Right lung (tissue), 10 donors: ENCODE measurements at places on chromosomes 3 and 15. TPM values are rescaled to one million over a fixed set of nuclear protein-coding genes. Genes with fewer than 3 reads are reported as not detected.

DNA sequence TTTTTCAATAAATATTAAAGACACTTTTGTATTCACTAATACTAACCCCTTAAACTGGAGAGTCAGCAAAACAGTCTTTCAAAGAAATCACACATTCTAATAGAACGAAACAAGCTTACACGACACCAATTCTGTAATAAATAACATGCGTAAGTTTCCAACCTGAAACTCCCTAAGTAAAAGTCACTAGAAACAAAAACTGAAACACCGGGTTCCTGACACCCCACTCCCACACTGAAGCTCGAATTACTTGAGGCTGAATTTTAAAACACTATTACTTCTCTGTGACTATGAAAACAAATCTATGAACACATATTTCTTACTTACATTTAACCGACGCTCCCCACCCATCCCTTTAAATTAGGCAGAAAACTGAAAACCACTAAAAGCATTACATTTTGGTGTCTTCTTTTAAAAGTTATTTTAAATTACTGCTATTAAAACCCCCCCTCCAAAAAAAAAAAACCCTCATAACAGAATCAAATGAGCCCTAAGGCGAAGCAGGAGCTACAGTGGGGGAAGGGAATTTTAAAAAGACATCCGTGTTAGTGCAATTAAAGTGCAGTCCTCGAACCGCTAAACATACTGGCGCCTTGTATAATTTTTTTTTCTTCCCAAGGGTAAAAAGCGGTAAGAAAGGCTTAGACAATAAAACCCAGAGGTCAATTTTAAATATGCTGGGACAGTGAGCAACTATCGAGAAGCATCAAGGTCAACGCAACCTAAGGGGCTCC, 878 bp downstream of the SPPL2A start:
- no peak for DNase-seq

SCN5A gene
- polyA plus RNA-seq = 0.67 TPM

DZIP1L gene
- 21.3 TPM for polyA plus RNA-seq

- no peak for DNase-seq
These were observed 25.0 kb downstream of the IRAK2 start for GRCh38 chr3:10189557-10190354.

GRCh38 chr15:49962044-49962602, 156.9 kb downstream of the ATP8B4 start:
- DNase-seq = no peak

CCDC51 gene
- polyA plus RNA-seq = 14.7 TPM

DNA sequence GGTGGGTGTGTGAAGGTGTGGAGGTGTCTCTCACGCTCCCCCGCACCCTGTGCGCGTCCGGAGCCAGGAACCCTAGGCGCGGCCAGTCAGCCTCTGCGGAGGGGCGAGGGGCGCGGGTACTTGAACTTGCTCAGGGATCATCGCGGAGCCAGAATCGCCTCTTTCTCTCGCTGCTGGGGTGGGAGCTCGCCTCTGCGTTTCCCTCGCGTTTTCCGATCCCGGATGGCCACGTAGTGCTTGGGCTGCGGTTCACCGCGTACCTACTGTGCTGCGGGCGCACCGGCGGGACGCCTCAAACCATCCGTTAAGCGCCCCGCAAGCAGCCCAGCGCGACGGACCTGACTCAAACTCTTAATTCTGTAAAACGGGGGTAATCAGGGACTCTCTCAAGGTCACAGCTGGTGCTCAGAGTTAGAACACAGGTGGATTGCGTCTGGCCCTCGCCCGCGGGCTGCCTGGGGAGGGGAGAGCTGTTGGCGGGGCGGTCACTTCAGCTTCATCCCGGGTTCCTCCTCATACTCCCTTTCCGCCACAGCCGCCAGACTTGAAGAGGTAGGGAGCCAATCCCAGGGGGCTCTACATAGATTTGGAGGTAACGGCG, 686 bp downstream of the MYRIP start:
- DNase-seq = no peak

DNA sequence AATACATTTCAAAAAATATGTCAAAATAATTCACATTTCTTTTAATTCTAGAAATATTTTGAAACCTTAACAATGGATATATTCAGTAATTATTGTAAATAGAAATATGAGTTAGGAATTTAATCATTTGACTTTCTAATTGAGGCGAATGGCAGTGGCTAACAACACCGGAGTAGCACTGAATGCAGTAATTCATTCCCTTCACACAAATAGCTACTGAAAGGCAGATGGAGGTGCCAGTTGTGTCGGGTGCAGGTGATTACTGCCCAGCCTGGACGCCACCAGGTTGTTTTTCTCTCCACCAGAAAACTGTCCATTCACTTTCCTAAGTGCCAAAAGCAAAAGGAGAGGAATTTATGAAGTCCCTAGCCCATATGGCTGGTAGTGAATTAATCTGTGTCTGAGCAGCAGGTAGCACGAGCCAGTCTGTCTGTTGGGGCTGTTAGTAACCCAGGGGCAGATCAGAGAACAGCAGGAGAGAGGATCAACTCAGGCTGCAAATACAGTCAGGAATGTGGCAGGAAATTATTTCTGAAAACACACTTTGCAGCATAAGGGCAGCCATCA, 79.3 kb upstream of the GMNC start:
- no peak for DNase-seq

DNA sequence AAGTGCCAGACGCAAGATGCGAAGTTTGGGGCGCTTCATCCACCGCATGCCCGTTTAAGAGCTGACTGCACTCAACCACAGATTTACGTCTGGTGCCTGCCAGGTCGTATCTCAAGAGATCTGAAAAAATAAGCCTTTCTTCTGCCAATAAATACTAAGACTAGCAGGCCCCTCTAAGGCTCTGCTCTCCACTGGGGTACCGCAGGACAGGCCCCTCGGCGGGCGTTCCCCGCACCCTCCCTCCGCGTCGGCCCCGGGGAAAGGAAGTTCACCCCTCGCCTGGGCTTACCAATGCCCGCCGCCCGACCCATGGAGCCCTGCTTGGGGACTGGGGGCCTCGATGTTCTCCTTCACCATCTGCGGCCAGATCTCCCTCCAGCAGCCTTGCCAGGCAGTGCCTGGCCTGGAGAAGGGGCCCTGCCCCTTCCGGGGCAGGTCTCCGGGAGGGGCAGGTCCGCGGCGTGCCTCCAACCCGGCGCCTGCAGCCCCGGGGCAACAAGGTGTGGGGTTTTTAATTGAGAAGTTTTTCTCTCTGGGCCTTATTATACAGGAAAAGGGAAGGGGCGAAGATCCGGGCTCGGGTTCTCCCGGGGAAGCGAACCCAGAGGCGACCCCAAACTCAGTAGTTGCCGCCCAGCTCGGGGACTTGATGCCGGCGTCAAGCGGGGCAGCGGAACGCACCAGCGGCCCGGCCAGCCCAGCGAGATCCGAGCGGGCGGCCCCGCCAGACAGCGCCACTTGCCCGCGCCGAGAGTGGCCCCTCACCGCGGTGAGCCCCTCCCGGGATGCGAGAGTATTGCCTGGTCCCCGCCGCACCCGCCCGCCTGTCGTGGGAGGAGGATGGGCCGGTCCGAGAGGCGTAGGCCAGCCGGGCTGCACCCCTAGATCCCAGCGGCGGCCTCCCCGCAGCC, 735 bp downstream of the GOLGA8B start:
- DNase-seq = no peak

SEMA5B gene
- polyA plus RNA-seq = 6.5 TPM

- no peak for DNase-seq
These were observed 93.2 kb upstream of the LRIG1 start for GRCh38 chr3:66593978-66594377.

DNA sequence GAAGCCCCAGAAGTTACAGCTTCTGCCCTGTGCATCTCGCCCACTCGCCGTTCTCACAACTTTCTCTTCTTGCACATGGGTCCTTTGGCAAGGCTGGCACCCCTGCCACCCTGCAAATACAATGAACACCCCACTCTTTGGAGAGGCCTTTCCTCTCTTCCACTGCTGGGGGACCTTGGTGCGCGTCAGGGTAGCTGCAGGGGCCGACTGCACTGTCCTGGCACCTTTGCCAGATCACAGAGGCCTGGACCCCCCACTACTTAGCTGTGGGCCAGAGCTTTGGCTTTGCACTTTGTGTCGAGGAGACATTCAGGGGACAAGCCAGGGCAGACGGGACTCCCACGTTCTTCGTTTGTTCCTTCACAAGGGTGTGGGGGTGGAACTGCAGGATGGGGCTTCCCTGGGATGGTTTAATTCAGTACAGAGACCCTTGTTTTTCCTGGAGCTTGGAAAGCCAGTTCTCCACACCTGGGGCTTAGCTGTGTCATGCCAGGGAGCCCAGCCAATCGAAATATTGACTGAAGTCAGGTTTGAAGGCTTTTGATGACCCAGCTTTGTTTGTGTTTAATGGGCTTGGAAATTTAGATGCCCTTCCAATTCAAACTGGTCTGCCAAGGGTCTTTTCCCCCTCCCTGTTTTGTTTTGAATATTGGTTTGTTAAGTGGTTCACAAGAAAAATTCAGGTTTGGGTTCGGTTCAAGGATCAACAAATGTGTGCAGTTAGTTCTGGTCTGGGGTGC, 256.1 kb upstream of the TLE3 start:
- DNase-seq = no peak

DNA sequence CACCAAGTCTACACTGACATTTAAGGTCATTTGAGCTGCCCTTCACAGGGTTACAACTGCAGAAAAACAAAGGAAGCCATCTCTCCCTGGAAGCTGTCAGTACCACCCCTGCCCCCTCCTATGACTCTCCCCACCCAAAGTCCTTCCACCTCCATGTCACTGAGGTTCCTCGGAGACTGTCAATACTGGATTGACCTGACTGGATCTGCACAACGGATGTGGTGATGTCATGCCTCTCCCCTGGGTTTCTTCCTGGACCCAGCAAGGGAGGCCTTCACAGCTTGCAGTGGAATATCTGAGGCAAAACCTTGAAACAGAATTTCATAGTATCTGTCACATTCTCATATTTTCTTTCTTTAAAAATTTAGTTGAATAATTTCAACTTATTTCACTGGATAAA, 153.5 kb downstream of the CLSTN2 start:
- DNase-seq = no peak

GRCh38 chr3:50112462-50112861, 23.7 kb downstream of the RBM5 start:
- DNase-seq = no peak

DNA sequence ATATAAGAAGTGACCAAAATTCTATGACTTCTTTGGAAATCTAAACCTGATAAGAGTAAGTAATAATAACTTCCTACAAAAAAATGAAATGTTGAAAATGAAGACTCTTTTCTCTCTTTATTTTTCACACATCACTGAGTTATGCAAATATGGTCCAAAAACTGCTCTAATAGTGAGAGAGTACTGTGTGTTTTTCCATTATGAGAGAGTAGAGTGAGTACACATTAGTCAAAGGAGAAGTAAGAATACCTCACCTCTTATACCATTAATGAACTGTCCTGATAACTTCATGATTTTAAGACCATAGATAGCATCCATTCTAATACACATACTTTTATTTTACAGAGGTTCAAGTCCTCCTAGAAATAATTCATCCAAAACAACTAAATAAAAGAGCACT, 1310.2 kb downstream of the SI start:
- no peak for DNase-seq

DNA sequence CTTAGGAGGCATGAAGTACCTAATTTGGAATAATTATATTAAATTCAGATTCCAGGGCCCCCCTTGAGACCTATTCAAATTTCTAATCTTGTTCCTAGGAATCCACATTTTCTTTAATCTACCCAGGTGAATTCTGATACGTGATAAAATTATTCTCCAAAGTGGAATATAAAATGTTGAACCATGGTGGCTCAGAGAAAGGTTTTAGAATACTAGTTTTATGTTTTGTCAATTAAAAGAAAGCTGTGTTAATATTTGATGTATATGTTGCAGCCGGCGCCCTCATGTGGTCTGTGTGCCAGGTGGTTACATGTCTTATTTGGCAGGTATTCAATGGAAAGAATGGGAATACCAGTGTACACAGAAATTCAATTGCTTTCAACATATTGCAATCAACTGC, 321.8 kb downstream of the FEZF2 start:
- no peak for DNase-seq

DNA sequence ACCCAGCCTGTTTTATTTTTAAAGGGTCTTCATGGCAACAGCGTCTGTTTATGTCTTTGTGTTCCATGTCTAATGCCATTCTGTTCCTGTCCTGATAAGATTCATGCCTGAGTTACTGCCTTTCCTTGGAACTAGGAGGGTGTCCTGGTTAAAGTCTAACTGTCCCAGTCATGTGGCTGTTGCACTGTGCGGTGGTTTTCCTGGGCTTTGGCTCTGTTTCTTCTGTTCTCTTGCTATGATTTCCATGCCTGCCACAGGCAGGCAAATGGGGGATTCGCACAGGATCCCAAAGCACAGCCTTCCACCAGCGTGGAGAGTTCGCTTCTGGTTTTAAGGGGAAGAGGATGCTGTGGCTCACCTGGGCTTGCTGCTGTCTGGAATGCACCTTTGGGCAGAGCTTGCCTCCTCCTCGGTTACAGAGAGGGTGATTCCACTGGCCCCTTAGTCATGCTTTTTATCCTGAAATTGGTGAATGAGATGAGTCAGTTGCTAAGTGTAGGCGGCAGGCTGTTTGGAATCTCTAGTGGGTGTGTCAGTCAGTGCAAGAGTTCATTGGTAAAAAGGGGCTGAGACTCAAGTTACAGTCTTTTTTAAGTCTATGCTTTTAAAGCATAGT, 86.8 kb downstream of the CCK start:
- DNase-seq = peak; percentile 31

- DNase-seq = no peak
These were observed 121.4 kb downstream of the KLF13 start for GRCh38 chr15:31447931-31448634.

DNA sequence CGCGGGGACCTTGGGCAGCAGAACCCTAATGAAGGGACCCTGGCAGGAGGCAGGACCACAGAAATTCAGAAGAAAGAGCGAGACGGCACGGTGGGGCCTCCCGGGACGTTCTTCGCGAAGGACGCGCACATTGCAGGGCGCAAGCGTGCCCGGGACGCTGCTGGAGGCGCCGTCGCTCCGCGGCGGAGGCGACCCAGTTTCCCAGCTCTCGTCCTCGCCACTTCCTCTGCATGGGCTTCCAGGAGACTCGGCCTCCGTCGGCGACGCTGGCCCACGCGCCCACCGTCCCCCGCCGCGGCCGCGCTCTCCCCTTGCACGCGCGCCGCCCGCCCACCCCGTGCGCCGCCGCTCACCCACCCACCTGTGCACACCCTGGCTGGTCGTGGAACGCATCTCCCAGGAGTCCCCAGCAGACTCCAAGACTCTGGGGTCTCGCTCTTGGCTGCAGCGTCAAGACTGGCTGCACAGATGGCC, 31.8 kb upstream of the SMAD3 start:
- no peak for DNase-seq

DNA sequence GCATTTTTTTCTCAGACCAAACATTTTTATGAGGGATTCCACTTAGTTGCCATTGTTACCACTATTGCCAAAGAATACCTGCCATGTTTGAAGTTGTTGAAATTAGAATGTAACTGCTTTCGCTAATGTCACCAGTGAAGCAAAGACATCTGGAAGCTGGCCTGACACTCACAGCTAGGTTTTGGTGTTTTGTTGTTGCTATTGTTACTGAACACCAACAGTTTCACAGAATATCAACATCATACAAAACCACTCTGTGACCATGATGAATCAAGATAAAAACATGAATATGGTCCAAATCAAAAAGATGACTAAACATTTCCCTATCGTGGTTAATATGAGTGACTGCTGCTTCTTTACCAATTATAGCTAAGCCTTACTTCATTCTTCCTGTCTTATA, 6.9 kb upstream of the CFAP20DC start:
- no peak for DNase-seq

GRCh38 chr3:121957674-121958415, 63.6 kb downstream of the SLC15A2 start:
- DNase-seq = no peak

P2RY14 gene
- polyA plus RNA-seq = 3.9 TPM

- DNase-seq = no peak
These were observed 18.1 kb upstream of the RAF1 start for GRCh38 chr3:12681943-12682390.

TMCO5A gene
- polyA plus RNA-seq = not detected

GRCh38 chr3:30596152-30596551, 10.2 kb upstream of the TGFBR2 start:
- no peak for DNase-seq
